Stimulated activated CD4-positive, alpha-beta T cell treated with anti-CD3 and anti-CD28 coated beads, Interleukin-4, amount 100 ng/mL, for 4 hours (primary cell): ENCODE measurements at places on chromosomes 2 and 18.

DNA sequence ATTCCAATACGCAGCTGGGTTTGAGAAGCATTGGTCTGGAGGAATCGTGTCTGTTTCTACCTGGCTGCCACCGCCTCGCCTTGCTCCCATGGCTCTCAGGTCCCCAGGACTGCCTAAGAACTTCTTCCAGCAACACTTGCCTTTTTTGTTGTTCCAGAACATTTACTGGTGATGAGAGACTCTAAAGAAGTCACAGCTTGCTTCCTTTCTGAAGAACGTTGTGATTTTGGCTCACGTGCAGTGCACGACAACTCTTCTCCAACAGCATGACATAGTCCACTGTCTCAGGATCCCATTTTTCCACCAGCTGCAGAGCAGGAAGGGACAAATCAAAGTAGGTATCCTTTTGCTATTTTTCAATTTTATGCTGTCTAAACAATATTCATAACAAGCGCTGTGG, 940.9 kb downstream of the SLC4A3 start:
- DNase-seq, result no peak

- no peak for DNase-seq
These were observed 113.2 kb downstream of the GYPC start for GRCh38 chr2:126769118-126769517.

DNA sequence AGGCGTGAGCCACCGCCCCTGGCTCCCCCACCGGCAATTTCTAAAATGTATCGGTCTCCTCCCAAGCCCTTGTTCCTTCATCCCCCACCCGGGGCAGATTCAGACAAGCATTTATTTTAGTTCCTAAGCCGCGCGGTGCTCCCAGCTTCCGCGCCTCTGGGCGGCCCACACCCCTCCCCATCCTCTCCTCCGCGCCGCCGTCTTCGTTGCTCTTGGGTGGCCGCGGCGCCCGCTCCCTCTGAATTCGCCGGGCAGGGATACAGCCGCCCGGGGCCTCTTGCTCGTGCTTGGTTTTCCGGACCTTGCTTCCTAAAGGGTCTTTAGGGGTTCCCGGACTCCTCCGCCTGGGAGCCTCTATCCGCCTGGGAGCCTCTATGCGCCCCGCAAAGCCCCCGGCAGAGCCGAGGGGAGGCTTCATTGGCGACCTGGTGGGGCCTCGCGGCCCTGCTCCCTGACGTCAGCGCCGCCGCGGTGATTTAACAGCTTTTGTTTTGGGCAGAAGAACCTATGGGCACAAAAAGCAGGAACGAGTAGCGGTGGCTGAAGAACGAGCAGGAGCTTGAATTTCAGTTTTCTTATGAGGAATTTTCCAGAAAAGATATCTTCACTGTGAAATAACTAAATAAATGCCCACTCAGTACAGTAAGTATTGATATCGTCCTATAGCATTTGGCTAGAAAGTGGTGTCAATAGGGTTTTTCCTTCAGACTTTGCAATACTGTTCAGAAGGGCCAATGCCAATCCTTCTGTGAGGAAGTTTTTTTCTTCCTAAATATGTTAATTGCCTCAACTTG, 37.3 kb downstream of the PRKRA start:
- DNase-seq, result peak; percentile 71

DNA sequence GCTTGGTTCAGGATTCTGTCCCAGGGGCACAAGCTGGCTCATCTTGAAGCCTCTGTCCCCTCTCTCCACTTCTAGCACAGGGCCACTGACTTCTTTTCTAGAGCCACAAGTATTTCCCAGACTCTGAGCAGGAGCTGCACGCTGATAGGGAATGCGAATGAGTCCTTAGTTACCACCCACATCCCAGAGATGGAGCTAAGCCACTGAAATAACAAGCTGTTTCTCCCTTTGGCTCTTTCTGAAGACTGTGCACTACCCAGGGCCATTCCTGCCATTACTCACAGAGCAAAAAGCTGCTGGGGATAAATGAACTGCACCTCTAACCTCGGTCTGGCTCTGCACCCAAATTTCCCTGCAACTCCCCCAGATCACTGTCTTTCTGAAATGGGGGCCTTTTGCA, 70.6 kb downstream of the TSN start:
- no peak for DNase-seq

- DNase-seq, result no peak
These were observed 32.6 kb upstream of the AGPS start for GRCh38 chr2:177359836-177360595.
